Forelimb muscle (tissue), 1 donor: ENCODE measurements at places on chromosomes 5 and 9.

DNA sequence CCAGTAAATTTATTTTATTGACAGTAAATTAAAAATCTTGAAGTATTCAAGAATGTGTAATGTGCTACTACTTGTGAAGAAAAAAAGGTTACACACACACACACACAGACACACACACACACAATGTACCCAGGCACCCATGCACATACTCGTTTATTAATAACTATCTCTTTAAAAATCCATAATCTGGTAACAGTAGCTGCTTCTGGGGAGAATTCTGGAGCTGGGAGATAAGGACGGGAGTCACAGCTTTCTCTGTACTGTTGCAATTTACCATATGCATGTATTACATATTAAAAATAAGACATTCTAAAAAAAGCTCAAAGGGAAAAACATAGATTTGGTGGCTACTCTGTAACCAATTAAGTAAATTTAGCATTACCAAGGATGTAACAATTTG is 7.9 kb upstream of the C1QTNF2 start:
- no peak for DNase-seq

DNA sequence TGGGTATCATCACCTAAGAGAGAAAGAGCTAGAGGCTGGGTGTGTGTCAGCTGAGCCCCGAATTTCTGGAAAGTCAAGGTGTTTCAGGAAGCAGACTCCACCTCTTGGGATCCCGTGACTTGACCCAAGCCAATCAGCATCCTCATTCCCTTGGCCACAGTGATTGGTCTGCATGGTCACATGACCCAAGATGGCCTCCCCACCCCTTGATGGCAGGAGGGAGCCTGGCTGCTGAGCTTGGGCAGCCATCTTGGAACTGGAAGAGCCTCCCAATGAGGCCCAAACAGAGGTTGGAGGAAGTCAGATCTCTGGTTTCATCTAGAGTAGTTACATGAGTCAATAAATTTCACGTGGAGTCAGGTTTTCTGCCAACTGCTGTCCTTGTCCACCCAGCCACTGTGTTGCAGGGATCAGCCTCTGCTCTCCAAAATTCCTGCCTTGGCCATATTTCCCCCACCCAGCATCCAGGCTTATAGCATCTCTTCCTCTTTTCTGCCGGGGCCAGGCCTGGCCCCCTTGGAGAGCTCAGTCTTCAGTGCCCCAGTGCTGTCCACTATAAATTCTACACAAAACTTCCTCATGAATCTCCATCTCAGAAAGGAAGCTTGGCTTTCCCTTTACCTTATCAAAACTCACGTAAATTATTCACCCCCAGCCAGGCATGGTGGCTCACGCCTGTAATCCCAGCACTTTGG is 17.2 kb upstream of the SUSD3 start:
- DNase-seq = no peak

- no peak for DNase-seq
Observed at GRCh38 chr5:17178373-17178675, 39.1 kb upstream of the BASP1 start.

DNA sequence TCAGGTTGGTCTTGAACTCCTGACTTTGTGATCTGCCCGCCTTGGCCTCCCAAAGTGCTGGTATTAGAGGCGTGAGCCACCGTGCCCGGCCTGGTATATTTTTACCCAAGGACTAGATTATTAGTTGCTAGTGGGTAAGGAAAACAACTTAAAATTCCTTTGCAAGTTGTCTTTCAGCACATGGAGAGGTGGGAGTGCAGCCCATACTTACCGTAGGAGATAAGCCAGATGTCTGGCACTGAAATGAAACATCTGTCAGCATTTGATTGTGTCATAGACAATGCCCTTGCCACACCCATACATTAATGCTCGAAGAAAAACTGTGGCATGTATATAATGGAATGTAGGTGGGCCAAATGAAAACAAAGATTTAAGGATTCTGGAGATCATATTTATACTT is 36.6 kb upstream of the ANKH start:
- no peak for DNase-seq

- DNase-seq = no peak
Observed at GRCh38 chr9:69180670-69181069, 6.6 kb downstream of the TJP2 start.

DNA sequence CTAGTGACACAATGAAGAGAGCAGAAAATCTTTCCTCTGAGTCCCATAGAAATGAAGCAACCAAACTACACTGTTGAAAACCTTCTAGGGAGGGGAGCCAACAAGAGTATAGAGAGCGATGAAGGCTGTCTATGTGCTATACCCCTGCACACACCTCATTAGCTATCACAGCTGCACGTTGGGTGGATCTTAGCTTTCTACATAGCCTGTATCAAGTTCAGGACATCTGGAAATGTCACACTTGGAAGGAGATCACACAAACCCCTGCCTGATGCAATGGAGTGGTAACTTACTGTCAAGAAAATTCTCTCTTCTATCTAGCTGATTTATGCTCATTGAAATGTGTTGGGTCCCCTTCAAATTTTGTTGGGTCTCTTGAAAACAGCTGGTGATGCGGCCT is 127.0 kb upstream of the NTRK2 start:
- DNase-seq = no peak

DNA sequence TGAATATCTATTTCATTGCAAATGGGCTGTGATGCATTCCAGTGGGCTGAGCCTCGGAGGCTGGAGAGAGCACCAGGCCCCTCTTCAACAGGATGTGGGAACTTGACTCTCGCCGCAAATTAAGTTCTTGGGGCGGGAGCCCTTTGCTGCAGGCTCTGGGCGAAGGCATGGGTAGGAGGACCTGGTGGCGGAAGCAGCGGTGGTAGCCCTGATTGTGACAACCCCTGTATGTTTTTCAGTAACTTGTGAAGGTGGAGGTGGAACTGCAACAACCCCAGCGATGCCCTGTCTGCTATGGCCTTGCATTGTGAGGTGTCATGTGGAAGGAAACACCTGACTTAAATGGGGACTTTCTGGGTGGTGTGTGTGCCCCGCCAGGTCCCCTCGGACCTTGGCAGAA is 9.4 kb downstream of the FYB1 start:
- no peak for DNase-seq

- DNase-seq = no peak
Observed at GRCh38 chr9:100486479-100487176, 13.7 kb downstream of the TMEFF1 start.

- no peak for DNase-seq
Observed at GRCh38 chr9:99385215-99385614, 163.1 kb downstream of the SEC61B start.

GRCh38 chr5:108607421-108607820 is 140.3 kb upstream of the FER start:
- DNase-seq = no peak

DNA sequence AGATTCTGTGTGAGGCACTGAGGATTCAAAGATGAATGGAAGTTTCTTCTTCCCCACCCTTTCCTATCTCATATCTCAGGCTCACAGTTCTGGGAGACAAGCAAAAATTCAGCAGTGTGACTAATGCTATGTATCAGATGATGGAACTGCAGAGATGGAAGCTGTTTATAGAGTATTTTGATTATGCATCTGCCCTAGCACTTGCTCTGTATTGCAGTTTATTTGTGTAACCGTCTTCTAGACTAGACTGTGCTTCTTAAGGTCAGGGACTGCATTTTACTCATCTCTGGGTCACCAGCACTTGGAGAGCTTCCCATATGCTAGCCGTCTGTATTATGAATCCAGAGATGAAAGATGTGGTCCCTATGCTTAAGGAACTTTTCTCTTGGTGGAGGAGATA is 12.6 kb downstream of the CAVIN4 start:
- DNase-seq = no peak

GRCh38 chr9:128296340-128297220 is 20.5 kb downstream of the SWI5 start:
- no peak for DNase-seq

GRCh38 chr5:83991566-83992224 is 271.0 kb upstream of the HAPLN1 start:
- DNase-seq = no peak

DNA sequence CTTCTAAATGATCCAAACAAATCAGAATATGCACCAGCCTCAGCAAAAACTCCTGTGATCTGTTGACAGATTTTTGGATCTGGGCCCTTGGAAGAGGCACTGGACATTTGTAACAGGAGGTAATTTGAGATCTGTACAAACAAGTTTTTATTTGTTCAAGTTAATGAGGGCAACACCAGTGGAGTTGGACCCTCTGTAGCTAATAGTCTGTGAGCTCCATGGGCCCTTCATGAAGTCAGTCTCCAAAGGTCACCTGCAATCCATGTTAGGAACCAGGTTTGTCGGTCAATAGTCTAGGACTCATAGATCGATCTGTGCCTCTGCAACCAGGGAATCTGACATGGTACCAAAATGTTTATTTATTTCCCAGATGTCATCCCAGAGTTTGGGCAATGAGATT is 40.9 kb downstream of the PAM start:
- no peak for DNase-seq

- no peak for DNase-seq
Observed at GRCh38 chr5:88889189-88890069, 6.4 kb upstream of the MEF2C start.

DNA sequence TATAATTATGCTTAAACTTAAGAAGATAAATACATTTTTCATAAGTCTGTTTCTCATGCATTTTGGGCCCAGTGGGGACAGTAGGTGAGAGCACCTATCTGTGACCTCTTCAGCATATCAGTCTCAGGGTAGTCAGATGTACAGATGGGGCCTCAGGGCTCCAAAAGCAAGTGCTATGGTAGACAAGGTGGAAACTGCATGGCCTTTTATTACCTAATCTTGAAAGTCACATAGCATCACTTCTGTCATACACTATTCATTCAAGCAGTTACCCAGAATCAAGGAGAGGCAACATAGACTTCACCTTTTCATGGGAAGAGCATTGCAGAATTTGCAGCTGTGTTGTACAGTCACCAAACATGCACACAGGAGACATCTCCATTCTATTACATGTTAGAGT is 94.8 kb downstream of the SV2C start:
- DNase-seq = no peak

DNA sequence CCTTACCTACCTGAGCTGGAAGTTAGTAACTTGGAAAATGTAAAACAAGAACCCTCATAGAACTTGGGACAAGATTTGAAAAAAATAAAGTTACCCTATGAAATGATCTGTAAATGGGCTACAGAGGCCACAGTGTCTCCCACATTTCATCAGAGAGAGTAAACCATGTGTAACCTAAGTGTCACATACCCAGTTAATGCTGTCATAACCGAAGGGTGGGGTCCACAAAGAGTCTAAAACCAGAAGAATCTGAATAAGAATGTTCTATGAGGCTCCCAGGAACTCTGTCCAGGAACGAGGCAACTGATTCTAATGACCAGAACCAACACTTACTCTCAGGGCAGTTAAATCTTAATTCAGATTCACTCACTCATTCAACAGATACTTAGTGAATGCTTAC is 1.0 kb upstream of the FAM13B start:
- no peak for DNase-seq

DNA sequence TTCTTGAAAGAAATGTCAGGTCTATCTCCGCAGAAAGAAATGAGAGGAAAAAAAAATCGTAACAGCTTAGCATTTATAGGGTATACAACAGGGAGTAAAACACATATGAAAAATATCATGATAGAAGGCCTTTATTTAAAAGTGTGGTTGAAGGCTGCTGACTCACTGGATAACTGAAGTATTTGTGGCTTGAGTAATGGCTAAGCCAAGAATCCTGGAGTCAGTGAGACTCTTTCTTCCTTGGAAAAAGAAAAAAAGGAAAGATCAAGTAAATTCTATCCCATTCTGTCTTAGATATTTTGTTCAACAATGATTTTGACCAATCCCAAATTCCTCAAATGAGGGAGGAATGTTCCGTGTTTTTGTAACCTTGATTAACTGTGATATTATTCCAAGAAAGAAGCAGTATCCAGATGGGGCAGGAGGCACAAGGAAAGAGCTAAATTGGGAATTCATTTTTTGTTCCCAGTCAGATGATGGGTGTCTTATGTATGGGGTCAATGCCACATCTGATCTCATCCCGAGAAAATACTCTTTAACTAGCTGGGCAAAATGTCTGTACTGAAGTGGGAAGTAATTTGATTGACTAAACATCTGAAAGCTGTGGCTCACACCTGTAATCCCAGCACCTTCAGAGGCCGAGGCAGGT is 64.3 kb upstream of the MYO10 start:
- DNase-seq = no peak

- DNase-seq = no peak
Observed at GRCh38 chr5:35042781-35043180, 5.0 kb downstream of the AGXT2 start.

DNA sequence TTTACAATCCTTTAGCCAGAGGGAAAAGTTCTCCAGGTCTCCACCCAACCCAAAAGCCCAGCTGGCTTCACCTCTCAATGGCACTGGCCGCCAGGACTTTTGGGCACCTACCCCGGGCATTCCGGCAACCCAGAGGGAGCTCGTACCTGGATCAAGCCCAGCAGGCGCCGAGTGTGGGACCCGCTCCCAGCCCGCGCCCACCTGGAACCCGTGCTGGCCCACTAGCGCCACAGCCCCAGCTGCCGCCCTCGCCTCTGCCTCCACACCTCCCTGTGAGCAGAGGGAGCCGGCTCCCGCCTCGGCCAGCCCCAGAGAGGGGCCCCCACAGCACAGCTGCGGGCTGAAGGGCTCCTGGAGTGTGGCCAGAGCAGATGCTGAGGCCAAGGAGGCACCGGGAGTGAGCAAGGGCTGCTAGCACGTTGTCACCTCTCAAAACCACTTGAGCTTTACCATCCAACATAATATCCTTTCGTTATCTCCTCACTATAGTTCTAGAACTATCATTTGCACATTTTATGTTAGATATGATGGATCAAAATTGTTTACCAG is 69.7 kb downstream of the GCNT1 start:
- DNase-seq = no peak

DNA sequence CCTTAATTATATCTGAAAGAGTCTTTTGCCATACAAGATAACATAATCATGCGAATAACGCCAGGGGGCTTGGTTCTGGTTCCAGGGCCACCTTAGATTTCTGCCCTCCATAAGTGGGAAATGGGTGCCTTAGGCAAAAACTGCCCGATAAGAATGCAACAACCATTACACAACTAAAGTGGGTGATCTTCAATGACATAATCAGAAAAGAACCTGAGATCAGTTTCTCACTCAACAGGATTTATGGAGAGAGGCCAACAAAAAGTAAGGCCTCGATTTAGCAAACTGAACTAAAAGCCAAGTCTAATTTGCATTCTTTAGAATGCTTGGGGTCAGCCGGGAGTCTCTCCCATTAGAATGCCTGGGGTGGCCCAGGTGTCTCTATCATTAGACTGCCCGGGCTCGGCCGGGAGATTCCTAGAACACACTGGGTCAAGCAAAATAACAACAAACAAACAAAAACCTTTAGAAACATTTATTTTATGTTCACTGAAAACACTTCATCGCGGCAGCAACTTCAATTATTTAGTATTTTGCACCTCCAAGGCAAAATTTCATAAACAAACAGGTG is 194.8 kb downstream of the AUH start:
- no peak for DNase-seq
